Pons (tissue), 1 donor: ENCODE measurements at places on chromosomes 5 and 9.

GRCh38 chr5:61754792-61755191, 422.7 kb downstream of the ZSWIM6 start:
- DNase-seq, result no peak

GRCh38 chr9:136267261-136268111, 21.9 kb upstream of the QSOX2 start:
- peak; percentile 48 for DNase-seq

- DNase-seq, result no peak
Measured at GRCh38 chr5:102910240-102911226, 155.4 kb downstream of the PAM start.

DNA sequence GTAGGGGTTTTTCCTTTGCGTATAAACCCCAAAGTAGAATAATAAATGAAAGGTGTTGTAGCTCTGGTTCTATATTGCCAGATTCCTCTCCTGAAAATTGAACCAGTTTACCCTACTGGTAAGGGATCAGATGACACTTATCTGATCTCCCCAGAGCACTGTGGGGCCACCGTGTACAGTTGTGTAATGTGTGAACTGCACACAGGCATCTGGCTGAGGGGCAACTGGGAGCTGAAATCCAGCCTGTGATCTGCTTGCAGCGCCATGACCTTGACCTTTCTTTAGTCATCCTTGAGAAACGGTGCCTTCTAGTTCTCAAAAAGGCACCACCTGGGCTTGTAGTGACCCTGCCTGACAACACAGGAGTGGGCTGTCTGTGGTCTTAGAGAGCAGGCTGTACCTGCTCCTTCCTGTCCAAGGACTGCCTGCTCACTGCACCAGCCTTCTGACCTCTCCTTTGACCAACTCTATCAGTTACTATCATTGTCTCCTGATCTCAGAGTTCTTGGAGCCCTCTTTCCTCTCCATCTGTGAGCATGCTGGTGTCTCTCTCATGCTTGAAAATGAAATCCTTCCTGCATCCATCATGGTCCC, 40.2 kb downstream of the PDE6A start:
- DNase-seq, result no peak

DNA sequence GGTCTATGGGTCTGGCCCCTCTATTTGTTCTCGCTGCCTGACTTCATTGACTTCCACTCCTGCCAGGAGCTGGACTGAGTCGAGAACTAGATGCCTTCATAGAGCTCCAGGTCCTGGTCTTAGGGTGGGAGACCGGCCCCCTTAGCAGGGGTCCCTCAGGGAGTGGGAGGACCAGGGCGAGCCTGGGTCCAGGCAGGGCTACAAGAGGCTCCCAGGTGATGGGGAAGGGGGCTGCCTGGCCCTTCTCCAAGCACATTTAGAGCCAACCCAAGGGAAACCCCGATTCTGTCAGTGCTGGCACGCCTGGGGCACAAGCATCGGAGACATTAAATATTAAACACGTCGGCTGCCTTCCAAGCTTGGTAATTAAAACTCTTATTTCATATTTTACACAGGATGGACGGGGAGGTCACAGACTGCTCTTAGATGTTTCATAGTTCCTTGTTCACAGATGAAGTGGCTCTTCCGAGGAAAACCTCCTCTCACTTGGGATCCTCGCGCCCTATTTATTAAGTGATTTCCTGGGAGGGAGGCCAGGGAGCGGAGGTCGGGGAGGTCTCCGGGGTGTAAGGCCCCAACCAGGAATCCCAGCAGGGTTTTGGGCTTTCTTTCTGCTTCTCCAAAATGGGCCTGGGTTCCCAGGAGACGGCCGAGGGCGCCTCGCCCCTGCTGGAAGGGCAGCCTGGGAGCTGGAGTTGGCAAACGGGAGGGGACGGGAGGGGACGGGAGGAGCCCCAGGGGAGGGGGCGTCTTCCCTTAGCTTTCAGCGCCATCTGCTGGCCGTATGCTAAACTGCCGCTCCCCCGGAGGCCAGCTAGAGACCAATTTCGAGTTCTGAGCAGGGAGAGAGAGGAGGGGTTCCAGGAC, 23.4 kb upstream of the ZBTB43 start:
- DNase-seq, result peak; percentile 60

- DNase-seq, result no peak
Measured at GRCh38 chr5:79242242-79243039, 6.5 kb downstream of the JMY start.

- no peak for DNase-seq
Measured at GRCh38 chr5:67248703-67249589, 52.3 kb upstream of the CD180 start.

- no peak for DNase-seq
Measured at GRCh38 chr9:89361816-89362646, 43.7 kb downstream of the SECISBP2 start.

DNA sequence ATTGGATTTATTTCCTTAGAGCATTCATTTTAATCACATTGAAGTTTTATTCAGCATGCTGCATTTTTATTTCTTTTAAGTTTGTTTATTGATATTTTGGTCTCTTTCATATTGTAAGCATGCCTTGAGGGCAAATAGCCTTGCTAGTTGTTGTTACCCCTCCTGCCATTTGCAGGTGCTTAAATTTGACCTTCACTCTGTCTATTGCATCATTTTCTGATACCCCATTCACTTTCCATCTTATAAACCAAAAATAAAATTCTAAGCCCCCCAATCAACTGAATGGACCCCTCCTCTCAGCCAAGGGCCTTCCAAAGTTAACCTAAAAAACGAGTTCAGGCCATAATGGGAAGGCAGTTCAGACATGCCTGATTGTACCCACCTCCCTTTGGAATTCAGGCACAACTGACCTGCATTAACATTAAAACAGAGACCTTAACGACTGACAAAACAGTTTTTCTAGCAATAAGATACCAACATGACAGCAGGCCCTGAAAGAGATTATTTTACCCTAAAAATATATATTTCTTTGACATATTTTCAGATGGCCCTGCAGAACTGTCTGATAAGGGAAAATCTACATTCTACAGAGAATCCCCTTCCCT, 32.1 kb downstream of the TARS1 start:
- no peak for DNase-seq

GRCh38 chr5:128146671-128147070, 63.1 kb downstream of the SLC12A2 start:
- no peak for DNase-seq

GRCh38 chr9:89594811-89595550, 9.8 kb upstream of the GADD45G start:
- no peak for DNase-seq

DNA sequence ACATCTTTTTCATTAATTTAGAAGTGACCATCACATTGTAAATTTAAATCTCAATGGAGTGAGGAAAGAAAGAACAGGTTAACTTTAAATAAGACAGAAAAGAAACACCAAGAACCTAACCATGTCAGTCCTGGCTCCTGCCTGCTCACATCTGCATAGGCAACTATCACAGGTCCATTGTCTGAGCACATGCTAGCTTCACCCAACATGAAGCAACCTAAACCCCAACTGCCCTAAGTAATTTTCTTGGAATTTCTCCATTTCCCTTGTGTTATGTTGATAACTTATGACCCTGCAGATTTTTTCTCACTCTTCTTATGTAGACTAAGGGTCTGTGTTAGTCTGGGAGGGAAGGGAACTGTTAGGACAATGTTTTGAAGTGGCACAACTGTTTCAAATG, 2205.8 kb upstream of the ACO1 start:
- DNase-seq, result no peak

DNA sequence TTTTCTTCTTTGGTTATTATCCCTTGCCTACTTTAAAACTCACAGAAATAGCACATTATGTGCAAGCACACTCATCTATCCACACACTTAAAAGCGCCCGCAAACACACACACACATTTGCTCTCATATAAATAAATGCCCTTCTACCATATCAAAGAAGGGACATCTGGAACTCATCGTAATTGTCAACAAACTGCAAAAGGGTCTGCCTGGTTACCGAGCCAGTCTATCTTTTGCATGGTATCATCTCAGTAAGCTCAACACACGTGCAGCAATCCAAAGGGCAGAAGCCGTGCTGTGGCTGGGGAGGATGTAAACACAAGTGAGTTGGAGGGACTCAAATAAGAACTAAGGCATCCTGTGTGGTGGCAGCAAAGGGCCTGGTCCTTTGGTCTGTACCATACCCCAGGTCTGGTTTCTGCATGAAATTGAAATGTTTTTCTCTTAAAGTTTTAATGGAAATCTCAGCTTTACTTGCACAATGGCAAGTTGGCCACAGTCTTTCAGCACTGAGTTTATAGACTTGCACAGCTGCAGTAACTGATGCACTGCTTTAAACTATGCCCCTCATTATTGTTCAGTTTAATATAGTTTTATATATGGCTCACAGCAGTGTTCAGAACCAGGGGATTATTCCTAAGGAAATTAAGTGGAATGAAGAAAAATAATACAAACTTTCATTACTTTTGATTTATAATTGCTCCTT, 331.0 kb downstream of the ADAMTS6 start:
- DNase-seq, result no peak

GRCh38 chr5:128644863-128645262, 106.8 kb upstream of the FBN2 start:
- no peak for DNase-seq

- DNase-seq, result no peak
Measured at GRCh38 chr9:98427491-98427890, 172.0 kb upstream of the TBC1D2 start.

- no peak for DNase-seq
Measured at GRCh38 chr5:64299805-64300204, 134.2 kb downstream of the RNF180 start.

DNA sequence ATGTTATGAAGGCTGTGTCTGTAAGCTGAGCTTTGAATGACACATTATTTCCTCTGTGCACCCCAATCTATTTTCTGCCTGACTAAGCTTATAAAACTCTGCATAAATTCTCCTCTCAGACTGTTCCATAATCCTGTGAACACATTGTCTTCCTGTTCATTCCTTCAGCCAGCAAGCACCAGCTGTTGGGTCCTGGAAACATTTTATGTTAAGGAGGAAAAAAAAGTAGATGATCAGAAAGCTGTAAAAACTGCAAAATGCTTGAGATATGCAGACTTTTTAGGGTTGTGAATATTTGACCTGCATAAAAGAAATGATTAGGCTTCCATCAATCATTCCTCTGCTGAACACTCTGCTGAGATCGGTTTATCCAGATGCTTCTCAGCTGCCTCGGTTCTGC, 1246.0 kb upstream of the DMAC1 start:
- peak; percentile 21 for DNase-seq

DNA sequence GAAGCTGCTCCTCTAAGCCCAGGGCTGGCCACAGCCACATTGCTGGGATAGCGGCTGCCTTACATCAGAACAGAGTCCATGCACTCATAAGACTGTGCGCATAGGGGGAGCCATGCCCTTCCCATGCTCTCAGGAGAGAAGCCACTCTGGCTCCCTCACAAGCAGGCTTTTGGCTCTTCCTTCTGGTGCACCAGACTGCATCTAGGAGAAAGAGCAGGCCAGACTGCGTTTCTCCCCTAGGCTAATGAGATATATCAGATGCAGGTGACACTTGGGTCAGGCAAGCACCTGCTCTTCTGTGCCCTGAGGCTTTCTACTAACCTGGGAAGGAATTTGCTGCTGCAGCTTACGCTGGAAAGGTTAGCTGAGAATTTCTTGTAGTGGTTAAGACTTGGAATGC, 43.2 kb upstream of the BRINP1 start:
- DNase-seq, result peak; percentile 1

GRCh38 chr5:124088289-124089032, 576.5 kb downstream of the CSNK1G3 start:
- no peak for DNase-seq

GRCh38 chr9:18255158-18255629, 218.8 kb upstream of the ADAMTSL1 start:
- peak; percentile 91 for DNase-seq

- DNase-seq, result no peak
Measured at GRCh38 chr5:143779506-143779905, 32.5 kb upstream of the HMHB1 start.

GRCh38 chr9:26956860-26957233, 635 bp downstream of the IFT74 start:
- DNase-seq, result no peak

DNA sequence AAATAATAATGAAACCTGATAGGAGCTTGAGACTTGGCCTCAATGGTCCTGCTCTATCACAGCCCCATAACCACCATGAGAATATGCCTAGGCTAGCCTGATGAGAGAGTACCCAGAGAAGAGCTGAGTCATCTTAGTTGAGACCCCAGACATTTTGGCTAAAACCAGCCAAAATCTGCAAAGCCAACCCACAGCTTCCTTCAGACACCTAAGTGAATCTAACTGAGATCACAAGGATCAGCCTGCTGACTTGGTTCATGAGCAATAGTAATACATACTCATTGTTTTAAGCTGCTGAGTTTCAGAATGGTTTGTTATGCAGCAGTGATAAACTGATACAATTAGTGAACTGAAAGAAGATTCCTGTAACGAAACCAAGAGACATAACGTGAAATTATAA, 473.7 kb upstream of the PTGER4 start:
- DNase-seq, result no peak

DNA sequence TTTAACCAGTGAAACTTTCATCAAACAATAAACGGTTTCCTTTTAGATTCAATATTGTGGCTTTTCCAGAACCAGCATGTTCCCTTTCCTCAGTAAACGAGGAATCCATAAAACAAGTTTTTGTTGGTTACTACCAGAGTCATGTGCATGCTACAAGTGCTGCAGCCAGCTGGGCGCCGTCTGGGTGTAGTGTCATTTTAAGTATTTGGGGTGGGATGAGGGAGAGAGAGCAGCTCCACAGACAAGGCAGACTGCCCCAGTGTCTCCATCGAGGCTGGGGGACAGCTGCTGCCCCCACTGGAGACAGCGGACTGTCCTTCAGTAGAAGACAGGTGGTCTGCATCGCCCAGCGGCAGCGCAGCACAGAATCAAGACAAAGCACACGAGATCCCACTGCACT, 17.3 kb downstream of the ARPC5L start:
- DNase-seq, result no peak

DNA sequence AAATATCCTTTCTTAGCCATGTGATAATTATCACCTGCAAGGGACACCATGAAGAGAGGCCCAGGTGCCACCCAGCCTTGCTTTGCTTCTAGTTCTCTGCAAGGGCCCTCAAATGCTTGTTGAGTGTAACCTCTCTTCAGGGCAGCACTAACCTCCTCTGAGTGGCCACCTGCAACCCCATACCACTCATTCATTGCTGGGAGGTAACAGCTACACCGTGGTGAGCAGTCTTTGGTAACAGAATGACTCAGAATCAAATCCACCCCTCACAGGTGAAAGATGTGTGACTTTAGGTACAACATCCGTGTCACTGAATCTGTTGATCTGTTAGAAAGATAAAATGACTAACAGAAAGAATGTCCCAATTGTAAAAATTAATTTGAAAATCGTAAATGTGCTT, 365.1 kb upstream of the TRPC7 start:
- no peak for DNase-seq

DNA sequence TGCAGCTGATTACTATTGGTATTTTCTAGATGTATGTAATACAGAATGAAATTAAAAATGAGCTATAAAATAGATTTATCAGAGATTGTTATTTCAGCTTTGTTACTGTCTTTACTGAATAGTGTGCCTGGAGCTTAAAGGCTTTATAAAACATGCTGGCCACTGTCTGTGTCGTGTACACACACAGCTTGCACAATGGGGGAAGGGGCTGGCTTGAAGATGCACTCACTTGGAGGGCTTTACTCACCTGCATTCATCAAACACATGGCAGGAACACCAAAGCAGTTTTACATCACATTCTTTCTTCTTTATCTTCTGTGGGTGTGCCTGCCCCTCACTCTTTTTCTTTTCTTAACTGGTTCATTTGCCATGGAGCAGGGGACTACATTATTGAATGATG, 60.9 kb downstream of the TLE4 start:
- no peak for DNase-seq
